ENCODE measurements at places on chromosomes 13 and 19. TPM values are rescaled to one million over a fixed set of nuclear protein-coding genes. Genes with fewer than 3 reads are reported as not detected.

DNA sequence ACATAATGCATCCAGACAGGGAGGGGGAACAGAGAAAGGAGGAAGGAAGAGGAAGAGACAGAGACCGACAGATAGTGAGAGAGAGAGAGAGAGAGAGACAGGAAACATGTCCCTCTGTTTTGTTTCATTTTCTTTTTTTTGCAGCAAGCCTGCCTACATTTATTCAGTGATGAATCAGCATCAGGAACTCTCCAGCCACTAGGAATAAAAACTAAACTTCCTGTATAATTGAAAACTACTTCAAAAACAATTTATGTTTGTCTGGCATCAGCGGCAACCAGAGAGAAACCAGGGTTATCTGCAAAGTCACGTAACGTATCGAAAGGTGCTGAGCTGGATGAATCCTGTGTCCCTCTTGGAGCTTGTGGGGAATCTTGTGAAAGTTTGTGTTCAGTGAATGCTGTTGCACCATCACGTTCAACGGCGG lies 148.6 kb upstream of the SOX21 start:
- H3K4me3 ChIP-seq = no peak overlapping the region
- no peaks in the 10 kb centered on the region for H3K27me3 ChIP-seq
- no peak overlapping the region for H3K27ac ChIP-seq
- DNase-seq = no peak
- H3K4me1 ChIP-seq = no peaks in the 10 kb centered on the region
- no peaks in the 10 kb centered on the region for H3K36me3 ChIP-seq

DNA sequence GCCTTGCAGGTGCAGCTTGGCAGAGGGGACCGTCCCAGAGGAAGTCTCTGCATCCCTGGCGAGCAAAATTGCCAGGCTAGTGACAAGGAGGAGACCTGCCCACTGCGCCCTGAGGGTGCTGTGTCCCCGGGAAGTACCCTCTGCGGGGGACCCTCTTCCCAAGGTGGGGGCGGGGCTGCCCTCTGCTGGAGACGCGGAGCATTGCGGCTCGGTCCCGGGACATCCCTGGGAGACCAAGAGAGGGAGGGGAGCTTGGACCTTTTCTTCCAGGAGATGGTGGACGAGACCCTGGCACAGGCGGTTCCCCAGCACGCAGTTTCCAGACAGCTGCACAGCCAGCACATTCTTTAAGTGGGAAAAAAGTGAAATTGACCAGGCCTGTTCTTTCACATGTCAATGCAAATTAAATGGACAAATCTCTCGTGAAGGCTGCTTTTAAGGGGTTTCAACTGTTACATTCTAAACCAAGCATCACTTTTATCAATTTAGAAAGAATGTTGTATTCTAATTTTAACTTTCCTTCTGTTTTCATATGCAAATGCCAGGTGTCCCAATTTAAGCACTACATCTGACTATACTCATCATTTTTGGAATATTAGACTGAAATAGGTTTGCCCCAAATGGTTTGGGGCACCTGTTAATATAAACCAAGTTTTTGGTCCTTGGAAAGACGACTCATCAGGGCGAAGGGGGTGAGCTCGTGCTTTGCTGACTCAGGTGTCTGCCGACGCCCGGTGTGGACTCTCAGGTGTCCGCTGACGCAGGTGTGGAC lies 60.7 kb downstream of the MCF2L start:
- no peak overlapping the region for H3K4me3 ChIP-seq
- H3K27me3 ChIP-seq = no peaks in the 10 kb centered on the region
- no peak overlapping the region for H3K27ac ChIP-seq
- no peaks in the 10 kb centered on the region for H3K36me3 ChIP-seq
- no peaks in the 10 kb centered on the region for H3K4me1 ChIP-seq

GRCh38 chr19:31666126-31666525 lies 316.9 kb upstream of the TSHZ3 start:
- H3K4me3 ChIP-seq = no peak overlapping the region
- DNase-seq = no peak
- H3K36me3 ChIP-seq = no peaks in the 10 kb centered on the region

DNA sequence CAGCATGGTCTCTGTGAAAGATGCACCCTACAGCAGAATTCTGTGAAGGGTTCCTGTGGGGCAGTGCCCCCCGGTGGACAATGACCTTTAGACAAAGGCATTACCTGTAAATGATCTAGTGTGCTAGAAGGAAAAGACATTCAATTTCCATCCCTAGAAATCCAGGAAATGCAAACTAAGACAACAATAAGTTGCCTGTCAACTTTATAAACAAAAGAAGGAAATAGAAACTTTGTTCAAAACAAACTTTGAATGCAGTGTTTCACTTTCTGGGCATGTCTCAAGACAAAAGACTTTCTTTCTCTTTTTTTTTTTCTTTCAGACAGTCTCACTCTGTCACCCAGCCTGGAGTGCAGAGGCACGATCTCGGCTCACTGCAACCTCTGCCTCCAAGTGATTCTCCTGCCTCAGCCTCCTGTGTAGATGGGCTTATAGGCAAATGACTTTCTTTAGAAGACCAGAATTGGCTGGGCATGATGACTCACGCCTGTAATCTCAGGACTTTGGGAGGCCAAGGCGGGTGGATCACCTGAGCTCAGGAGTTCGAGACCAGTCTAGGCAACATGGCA lies 15.5 kb downstream of the TEX101 start:
- no peaks in the 10 kb centered on the region for H3K27me3 ChIP-seq
- no peak for DNase-seq
- peaks cover 16% of the 10 kb centered on the region for H3K4me1 ChIP-seq
- H3K36me3 ChIP-seq = no peaks in the 10 kb centered on the region

DNA sequence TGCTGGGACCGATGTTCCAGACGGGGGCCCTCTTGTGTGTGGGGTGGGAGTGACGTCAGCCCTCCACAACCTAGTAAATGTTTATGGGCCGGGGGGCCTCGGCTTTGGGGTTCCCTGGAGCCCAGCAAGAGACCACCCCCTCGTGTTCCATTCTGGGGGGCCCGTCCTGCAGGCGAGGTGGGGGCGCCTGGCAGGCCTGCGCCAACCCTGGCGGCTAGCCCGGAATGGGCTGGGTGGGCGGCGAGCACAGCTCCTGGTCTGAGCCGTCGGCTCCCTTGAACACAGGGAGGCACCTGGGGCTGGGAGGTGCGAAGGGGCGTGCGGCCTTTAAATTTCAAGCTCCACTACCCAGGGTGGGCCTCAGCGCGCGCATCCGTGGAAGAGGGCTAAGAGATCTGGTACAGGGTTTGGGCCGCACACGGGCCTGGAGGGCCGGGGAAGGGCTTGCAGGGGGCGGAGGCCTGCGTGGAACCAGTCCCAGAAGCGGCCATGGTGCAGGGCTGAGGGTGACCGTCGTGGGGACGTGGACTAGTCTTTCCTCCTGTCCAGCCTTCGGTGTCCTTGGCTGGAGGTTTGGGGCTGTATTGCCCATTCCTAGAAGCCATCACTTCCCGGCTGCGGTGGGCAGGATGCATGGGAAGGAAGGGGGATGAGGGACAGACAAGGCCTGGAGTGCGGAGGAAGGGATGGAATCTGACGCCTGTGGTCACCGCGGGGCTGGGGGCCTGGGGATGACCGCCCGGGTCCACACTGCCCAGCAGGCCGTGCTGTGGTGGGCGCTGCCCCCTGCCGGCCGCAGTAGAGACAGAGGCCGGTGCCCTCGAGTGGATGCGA lies 11.4 kb downstream of the NDUFA11 start:
- H3K4me1 ChIP-seq = no peaks in the 10 kb centered on the region
- H3K27ac ChIP-seq = no peak overlapping the region
- H3K36me3 ChIP-seq = no peaks in the 10 kb centered on the region

- no peak for DNase-seq
- no peaks in the 10 kb centered on the region for H3K36me3 ChIP-seq
- H3K4me3 ChIP-seq = no peak overlapping the region
- H3K27me3 ChIP-seq = no peaks in the 10 kb centered on the region
- no peaks in the 10 kb centered on the region for H3K4me1 ChIP-seq
These were observed 19.8 kb downstream of the PROZ start for GRCh38 chr13:113178070-113178895.

DNA sequence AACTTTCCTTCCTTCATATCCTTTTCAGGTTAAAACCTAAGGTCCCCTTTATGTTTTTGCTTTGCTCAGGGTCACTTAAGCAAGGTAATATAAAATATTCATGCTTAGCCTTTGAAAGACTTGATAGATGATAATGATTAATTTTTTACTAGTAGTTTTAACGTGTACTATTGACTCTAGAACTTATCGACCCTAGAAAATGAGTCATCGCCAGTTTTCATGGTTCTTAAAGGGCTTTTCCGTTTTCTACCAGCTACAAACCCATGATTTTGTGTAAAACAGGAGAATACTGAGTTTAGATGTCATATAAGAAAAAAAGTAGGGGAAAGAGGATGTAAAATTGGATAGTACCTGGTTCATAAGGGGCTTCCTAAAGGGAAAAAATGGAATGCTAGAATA lies 75.7 kb downstream of the DHRS12 start:
- H3K36me3 ChIP-seq = no peaks in the 10 kb centered on the region
- H3K4me3 ChIP-seq = no peak overlapping the region
- H3K27ac ChIP-seq = no peak overlapping the region
- H3K4me1 ChIP-seq = peaks cover 54% of the 10 kb centered on the region
- DNase-seq = no peak
- no peaks in the 10 kb centered on the region for H3K27me3 ChIP-seq

GRCh38 chr13:44191504-44192171 lies 182.0 kb upstream of the SERP2 start:
- H3K4me1 ChIP-seq = peaks cover 3% of the 10 kb centered on the region
- H3K4me3 ChIP-seq = no peak overlapping the region
- H3K36me3 ChIP-seq = no peaks in the 10 kb centered on the region
- H3K27ac ChIP-seq = no peak overlapping the region
- H3K27me3 ChIP-seq = no peaks in the 10 kb centered on the region

DNA sequence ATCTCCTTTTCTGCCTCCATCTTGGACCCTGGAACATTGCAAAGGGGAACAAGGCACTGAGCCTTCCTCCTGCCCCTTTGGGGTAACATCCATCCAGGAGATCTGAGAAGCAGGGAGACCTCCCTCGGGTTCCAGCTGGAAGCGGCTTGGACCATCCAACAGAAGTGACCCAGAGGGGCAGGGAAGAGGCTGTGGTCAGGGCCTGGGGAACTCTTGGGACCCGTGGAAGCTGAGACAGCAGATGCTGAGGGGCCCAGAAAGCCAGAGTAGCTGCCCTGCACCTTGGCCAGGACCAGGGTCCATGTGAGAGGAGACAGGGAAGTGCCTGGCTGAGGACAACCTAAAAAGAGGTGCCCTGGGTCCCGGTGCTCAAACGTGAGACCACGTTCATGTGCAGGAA lies 21.9 kb upstream of the KCTD15 start:
- H3K27me3 ChIP-seq = no peaks in the 10 kb centered on the region
- H3K36me3 ChIP-seq = no peaks in the 10 kb centered on the region
- no peak overlapping the region for H3K4me3 ChIP-seq
- no peak overlapping the region for H3K27ac ChIP-seq
- no peaks in the 10 kb centered on the region for H3K4me1 ChIP-seq
- no peak for DNase-seq

DNA sequence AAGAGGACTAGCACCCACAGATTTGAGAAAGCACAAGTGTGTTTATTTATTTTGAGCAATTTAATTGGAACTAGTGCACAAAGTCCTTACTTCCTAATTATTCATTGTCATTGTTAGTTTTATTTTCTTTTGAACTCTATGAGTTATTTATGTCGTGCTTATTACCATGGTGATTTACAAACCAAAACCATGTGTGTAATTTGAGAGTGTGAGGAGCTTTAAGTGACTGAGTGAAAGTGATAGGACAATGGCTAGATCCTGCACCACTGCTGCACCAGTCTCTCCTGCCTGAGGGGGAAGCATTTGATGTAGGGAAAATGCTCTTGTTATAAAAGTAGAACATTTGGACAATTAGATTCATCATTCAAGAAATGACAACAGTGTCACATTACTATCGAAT lies 172.3 kb upstream of the KLF12 start:
- no peak overlapping the region for H3K4me3 ChIP-seq
- DNase-seq = no peak
- H3K36me3 ChIP-seq = no peaks in the 10 kb centered on the region
- H3K27ac ChIP-seq = no peak overlapping the region
- H3K4me1 ChIP-seq = no peaks in the 10 kb centered on the region

- no peaks in the 10 kb centered on the region for H3K36me3 ChIP-seq
- no peak overlapping the region for H3K4me3 ChIP-seq
- no peak overlapping the region for H3K27ac ChIP-seq
These were observed 11.5 kb upstream of the WBP4 start for GRCh38 chr13:41049480-41050440.

DNA sequence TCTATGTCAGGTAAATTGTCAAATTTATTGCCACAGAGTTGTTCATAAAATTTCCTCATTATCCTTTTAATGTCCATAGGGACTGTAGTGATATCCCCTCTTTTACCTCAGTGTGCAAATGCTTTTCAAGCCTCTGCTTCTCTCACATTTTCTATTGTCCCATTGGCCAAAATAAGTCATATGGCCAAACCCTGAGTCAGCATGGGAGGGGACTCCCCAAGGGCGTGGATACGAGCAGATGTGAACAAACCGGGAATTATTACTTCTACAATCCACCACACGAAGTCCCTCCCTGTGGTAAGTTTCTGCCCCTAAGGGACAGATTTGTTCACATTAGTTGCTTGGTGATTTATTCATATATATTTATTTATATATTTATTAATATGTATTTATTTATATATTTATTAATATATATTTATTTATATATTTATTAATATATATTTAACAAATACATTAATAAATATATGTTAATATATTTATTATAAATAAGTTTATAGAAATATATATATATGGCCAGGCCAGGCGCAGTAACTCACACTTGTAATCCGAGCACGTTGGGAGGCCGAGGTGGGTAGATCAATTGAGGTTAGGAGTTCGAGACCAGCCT lies 20.1 kb upstream of the CAMSAP3 start:
- H3K27me3 ChIP-seq = no peaks in the 10 kb centered on the region
- DNase-seq = no peak
- no peak overlapping the region for H3K4me3 ChIP-seq
- H3K27ac ChIP-seq = no peak overlapping the region

- H3K27me3 ChIP-seq = no peaks in the 10 kb centered on the region
- DNase-seq = no peak
- no peaks in the 10 kb centered on the region for H3K36me3 ChIP-seq
- no peak overlapping the region for H3K4me3 ChIP-seq
- H3K27ac ChIP-seq = no peak overlapping the region
- no peaks in the 10 kb centered on the region for H3K4me1 ChIP-seq
These were observed 1379.9 kb downstream of the UQCRFS1 start for GRCh38 chr19:27833031-27833430.

GRCh38 chr19:34383599-34383998 lies 18.6 kb downstream of the GPI start:
- no peak overlapping the region for H3K27ac ChIP-seq
- H3K36me3 ChIP-seq = peaks cover 45% of the 10 kb centered on the region
- H3K4me1 ChIP-seq = no peaks in the 10 kb centered on the region
- no peak overlapping the region for H3K4me3 ChIP-seq

DNA sequence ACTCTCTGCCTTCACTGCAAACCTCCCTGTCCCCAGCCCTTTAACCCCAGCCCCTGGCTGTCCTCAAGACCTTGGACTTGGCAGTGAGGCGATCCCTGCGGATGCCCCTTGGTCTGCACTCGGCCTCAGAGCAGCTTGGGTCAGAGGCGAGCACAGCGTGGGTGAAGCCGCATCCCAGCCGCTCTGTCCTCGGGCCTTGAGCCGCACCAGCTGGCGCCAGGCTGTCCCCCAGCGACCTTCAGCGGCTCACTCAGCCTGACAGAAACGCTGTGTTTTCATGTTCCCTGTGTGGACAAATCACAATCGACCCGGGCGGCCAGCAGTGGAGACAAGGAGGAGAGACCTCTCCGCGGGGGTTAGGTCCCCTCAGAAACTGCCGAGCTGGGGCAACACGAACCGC lies 52.0 kb downstream of the GNG7 start:
- no peak overlapping the region for H3K4me3 ChIP-seq
- no peaks in the 10 kb centered on the region for H3K36me3 ChIP-seq
- no peak overlapping the region for H3K27ac ChIP-seq

The KLK14 gene
- not detected for total RNA-seq

The LRG1 gene
- 13.4 TPM for total RNA-seq

The CEACAM19 gene
- 6.3 TPM for total RNA-seq

The CYP2S1 gene
- 0.55 TPM for total RNA-seq

The DIRAS1 gene
- total RNA-seq = 2.7 TPM

The APOC4 gene
- not detected for total RNA-seq

The GPR12 gene
- total RNA-seq = not detected

The STOML3 gene
- not detected for total RNA-seq
